ENCODE measurements at places on chromosomes 11 and 22.

- DNase-seq, result peak; percentile 46
Measured at GRCh38 chr11:119100994-119101758, 477 bp downstream of the DPAGT1 start.

DNA sequence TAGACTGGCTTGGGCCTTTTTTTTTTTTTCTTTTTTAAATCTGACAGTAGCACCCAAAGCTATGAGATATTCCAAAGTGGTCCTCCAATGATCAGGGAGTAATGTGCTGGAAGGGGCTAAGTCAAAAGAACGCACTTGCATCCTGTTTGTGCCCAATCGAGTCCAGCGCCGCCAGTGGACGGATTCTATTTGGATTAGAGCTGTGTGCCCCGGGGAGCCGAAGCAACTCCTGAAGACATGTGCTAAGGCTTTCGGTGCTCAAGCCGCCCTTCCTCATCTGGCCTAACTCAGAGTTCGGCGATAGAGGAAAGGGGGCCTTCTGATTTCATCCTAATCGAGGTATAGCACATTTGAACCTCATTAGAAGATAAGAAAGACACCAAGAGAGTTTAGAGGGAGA is 147.8 kb upstream of the NECTIN1 start:
- DNase-seq, result no peak

DNA sequence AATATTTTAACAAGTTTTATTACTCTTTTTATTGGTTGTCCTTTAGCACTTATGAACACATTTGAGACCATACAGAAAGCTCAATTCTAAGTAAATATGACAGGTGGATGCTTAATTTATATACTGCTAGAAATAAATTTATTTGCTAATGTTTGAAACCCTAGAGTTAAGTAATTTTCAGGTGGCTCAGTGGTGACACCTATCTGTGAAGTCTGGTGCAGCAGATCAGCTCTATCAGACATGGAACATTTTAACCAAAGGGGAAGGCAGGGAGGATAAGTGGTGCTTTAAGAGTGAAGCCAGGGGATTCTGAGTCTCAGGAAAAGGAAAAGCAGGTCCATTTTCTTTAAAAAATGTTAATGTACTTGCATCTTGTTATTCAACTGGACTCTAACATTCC is 175.8 kb downstream of the DSCAML1 start:
- peak; percentile 33 for DNase-seq

GRCh38 chr22:45987136-45987861 is 10.3 kb upstream of the WNT7B start:
- no peak for DNase-seq

GRCh38 chr11:46017341-46017740 is 94.9 kb downstream of the LARGE2 start:
- no peak for DNase-seq

DNA sequence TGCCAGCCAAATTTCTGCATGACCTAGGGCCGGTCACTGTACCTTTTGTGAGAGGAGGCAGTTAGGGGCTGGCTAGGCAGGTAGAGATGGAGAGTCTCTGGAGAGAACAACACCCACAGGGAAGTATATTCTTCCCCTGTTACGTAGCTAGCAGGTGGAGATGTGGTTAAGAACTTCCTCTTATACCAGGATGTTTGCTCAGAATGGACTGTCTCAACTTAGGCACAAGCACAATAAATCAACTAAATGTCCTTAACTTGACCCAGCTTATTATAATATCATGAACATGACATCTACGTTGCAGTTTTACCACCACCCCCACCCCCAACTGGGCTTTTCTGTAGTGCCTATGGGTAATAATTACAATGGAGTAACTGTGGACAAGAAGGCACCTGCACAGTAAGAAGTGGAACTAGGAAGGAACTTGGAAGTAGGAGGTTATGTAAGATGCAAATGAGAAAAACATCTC is 60.7 kb upstream of the MPEG1 start:
- no peak for DNase-seq

DNA sequence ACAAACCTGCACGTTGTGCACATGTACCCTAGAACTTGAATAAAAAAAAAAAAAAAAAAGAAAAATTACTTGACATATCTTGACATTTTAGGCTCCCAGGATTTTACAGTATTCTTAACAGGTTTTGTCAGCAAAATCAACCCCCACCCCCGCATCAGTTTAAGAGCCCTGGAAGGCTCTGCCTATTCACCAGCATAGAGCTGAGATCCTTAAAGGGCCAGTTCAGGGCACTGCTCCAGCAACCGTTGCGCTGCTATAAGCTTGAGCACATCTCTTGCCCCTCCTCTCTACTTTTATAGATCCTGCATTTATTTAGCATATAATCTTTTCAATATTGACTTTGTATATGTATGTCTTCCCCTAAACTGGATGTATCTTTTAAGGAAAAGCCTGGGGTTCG is 697 bp upstream of the PAFAH1B2 start:
- DNase-seq, result peak; percentile 38

GRCh38 chr11:118948000-118948399 is 8.1 kb upstream of the UPK2 start:
- no peak for DNase-seq

DNA sequence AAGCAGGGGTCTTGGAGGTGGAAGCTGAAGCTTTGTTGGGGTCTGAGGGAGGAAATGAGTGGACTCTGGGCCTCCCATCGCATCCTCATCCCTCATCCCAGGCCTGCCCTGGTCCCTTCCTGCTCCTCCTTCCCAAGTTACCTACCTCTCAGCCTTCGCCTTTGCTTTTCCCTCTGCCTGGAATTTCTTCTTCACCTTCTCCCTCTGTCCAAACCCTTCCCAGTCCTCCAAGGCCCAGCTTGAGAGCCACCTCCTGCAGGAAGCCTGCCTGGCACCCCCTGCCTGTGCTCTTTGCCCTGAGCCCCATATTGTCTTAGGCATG is 2.1 kb upstream of the NUDT8 start:
- no peak for DNase-seq

GRCh38 chr11:62535802-62536201 is 10.8 kb downstream of the AHNAK start:
- DNase-seq, result no peak

GRCh38 chr22:40407021-40407761 is 36.8 kb downstream of the SGSM3 start:
- no peak for DNase-seq

GRCh38 chr11:33379947-33380346 is 122.8 kb downstream of the HIPK3 start:
- DNase-seq, result no peak

GRCh38 chr11:127789927-127790326 is 789.4 kb upstream of the KIRREL3 start:
- no peak for DNase-seq

GRCh38 chr11:17609291-17610084 is 62.4 kb downstream of the OTOG start:
- no peak for DNase-seq

GRCh38 chr11:65293909-65294381 is 20.7 kb upstream of the CDC42EP2 start:
- no peak for DNase-seq

DNA sequence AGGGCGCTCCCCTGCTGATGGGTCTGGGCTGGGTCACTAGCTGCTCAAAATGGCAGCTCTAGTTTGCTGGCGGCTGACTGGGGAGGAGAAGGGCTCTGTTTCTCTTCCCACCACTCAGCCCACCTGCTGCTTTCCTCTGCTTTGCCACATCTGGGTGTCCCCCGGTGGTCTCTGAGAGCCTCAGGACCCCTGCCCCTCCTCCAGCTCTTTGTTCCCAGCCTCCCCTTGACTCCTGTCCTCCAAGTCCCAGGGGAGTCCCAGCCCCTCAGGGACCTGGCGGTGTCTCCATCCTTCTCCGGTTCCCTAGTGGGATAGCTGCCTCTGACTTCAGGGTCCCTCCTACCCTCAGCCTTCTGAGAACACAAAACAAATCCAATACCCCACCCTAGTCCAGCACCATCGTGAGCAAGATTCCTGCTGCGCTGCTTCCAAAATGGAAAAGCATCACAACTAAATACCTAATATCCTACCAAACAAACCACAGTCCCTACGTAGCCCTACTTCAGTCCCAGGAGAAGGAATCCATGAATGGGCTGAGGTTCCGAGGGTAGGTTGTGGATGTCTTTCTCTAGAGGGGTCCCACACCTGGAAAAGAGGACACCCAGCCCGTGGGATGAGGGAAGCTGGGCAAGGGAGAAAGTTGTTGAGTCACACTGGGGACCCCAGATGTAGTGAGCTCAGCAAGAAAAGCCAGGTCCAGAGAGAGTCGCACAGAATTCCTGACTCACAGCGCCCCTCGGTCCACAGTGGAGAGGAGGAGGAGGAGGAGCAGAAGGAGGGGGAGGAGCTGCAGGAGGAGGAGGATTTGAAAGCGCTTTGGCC is 45.0 kb upstream of the NNMT start:
- DNase-seq, result no peak

DNA sequence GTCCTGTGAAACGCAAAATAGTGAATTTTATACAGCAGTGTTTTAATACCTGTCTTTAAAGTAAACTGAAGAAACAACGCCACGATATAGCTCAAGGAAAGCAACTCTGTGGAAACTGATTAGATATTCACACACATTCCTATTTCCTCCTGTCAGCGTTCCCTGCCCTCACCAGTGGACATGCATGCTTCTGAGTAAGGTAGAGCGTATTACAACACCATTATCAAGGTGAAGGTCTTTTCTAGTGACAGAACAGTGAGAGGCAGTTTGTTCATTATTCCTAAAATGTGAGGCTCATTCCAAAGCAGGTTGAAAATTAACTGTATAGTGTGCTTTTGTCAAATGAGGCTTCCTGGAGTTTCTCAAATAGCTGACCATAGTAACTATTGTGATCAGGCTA is 153.1 kb downstream of the DDX10 start:
- no peak for DNase-seq

- no peak for DNase-seq
Measured at GRCh38 chr22:44443641-44444235, 54.3 kb downstream of the RTL6 start.

DNA sequence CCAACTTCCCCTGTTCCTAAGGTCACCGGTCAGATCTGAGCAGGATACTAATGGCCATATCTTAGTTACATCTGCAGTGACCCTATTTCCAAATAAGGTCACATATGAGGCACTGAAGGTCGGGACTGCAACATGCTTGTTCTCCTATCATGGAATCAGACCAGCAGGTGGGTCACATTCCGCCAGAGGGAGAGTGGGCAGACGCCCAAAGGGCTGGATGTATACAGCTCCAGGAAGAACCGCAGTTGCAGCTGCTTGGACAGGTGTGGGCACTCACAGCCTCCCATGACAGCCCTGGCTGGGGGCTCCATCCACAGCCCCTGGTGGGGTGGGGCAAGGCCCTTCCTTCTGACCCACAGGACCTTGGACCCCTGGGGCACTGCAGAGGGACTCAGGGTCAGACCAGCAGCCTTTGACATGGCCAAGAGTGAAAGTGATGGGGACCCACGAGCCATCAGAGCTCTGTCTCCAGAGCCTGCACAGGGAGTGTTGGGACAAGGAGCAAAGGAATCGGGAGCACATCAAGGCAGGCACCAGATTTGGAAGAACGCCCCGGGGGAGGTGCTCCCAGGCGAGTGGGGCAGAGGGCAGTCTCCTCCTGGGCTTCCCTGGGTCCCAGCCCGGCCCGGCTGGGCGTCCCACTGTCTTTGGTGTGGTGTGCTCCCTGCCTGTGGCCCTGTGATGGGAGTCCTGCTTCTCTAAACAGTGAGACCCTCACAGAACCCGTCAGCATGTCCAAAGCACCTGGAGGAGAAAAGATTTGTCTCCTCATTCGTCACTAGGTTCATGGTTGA is 13.3 kb upstream of the CD81 start:
- no peak for DNase-seq

DNA sequence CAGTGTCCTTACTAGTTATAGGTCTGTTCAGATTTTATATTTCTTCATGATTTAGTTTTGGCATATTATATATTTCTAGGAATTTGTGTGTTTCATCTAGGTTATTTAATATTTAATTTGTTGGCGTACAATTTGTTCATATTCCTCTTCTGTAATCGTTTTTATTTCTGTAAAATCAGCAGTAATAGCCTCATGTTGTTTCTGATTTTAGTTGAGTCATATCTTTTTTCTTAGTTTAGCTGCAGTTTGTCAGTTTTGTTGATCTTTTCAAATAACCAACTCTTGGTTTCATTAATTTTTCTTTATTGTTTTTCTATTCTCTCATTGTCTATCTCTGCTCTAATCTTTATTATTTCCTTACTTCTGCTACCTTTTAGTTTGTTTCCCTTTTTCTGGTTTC is 20.3 kb downstream of the GLB1L2 start:
- no peak for DNase-seq

GRCh38 chr11:86251345-86251744 is 6.8 kb downstream of the EED start:
- no peak for DNase-seq

GRCh38 chr22:30284666-30285065 is 4.6 kb downstream of the CASTOR1 start:
- no peak for DNase-seq

GRCh38 chr11:115613986-115614632 is 109.9 kb upstream of the CADM1 start:
- DNase-seq, result peak; percentile 4

- no peak for DNase-seq
Measured at GRCh38 chr11:64728757-64729365, 5.9 kb upstream of the NRXN2 start.

- no peak for DNase-seq
Measured at GRCh38 chr11:66741153-66741552, 12.1 kb upstream of the SPTBN2 start.

DNA sequence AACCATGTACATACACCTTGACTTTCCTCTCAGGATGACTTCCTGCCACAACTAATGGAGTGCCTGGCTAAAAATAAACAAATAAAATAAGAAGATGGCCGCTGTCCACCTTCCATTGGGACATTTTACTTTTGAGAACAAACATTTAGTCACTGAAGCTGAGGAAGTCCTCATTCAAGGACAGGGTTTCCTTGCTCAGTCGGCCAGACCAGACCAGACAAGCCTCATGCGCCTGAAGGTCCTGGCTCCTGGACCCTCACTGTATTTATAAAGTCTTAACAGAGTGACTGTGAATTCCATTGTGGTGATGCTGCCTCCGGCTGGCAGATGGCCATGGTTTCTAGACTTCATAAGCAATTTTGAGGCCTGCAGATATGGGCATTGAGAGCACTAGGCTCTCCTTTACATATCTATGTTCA is 114.5 kb downstream of the MAML2 start:
- no peak for DNase-seq

DNA sequence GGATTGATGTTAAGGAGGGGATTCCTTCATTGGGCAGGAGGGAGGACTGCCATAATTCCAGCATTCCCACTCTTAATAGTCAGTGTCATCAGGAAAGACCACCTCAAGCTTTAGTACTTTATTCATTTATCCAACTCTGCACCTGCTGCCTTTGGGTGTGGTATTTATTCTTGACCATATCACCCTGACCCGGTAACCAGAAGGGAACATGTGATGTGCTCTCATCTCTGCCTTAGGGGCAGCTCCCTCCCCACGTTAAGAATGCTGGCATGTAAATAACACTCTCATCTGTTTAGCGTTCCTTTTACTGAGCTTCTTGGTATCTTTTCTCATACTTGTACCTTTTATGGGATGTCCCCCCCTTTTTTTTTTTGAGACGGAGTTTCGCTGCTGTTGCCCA is 7.7 kb downstream of the CAT start:
- DNase-seq, result no peak

- no peak for DNase-seq
Measured at GRCh38 chr22:30183271-30183670, 63.3 kb downstream of the LIF start.

All from activated CD4-positive, alpha-beta T cell treated with anti-CD3 and anti-CD28 coated beads, Interleukin-2, amount 50 U/mL, for 48 hours (primary cell).